NCI-H526 treated with DMSO at 0.1 percent for 48 hours (cell line): ENCODE measurements at places on chromosomes 7 and 10.

- no peak for DNase-seq
Observed at GRCh38 chr10:26696786-26697162, 727 bp upstream of the PDSS1 start.

GRCh38 chr7:19776981-19777380, 3.6 kb upstream of the TMEM196 start:
- DNase-seq: no peak

DNA sequence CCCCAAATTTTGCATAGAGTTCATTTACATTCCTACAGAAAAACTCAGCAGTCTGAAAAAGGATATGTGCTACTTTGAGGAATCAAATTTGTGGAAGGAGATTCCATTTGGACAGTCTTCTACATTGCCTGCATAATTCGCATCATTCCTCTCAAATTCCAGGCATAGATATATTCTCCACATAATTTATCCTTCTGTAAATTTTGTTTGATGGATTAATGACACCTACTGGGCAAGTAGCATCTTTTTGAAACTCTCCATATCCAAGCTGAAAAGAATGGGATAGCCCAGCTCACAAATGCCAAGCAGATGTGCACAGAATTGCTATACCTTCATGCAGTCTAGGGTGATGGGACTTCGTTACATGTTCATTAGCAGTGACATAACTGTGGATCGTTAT, 515.3 kb downstream of the AUTS2 start:
- DNase-seq: no peak

- no peak for DNase-seq
Observed at GRCh38 chr10:60710041-60710440, 68.2 kb upstream of the CDK1 start.

DNA sequence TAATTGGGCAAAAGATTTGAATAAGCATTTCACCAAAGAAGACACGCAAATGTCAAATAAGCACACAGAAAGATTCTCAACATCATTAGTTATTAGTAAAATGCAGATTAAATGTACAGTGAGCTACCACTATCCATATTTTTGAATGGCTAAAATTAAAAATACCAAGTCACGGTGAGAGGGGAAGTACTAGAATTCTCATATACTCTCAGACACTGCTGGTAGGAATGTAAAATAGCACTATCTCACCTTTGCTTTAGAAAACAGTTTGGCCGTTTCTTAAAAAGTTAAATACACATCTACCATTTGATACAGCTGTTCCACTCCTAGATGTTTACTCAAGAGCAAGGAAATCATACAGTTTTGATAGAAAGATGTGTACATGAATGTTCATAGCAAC, 115.8 kb upstream of the CELF2 start:
- no peak for DNase-seq

DNA sequence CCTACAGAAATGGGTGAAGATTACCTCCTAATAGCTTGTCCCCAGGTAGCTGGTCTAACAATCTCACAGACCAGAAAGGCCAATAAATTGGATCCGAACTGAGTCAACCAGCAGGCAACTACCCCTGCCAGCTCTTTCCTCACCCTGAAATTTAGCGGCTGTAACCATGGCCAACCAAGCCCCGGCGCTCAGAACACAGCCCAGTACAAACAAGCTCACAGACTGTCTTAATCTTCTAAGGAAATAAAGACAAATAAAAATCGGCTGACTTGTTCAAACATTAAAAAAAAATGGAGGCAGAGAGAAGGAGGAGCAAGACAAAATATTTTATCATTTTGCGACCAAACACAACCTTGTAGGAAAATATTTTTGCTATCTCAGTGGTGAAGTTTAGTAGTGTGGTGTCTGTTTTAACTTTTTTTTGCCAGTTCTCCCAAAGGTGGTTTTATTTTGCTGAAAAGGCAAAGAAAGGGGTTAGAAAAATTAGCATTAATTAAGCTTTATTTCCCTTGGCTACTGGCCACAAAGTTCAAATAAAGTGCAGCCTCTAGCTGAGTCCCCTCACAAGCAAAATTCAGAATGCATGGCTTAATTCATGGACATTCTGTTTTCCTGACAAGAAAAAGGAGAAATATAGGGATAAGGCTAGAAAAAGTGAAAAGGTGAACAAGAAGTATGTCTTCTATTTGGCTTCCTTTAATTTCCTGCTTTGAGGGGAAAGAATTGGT, 313.0 kb upstream of the NPVF start:
- DNase-seq: no peak

GRCh38 chr10:45075826-45076380, 75.2 kb downstream of the ZNF22 start:
- DNase-seq: no peak

DNA sequence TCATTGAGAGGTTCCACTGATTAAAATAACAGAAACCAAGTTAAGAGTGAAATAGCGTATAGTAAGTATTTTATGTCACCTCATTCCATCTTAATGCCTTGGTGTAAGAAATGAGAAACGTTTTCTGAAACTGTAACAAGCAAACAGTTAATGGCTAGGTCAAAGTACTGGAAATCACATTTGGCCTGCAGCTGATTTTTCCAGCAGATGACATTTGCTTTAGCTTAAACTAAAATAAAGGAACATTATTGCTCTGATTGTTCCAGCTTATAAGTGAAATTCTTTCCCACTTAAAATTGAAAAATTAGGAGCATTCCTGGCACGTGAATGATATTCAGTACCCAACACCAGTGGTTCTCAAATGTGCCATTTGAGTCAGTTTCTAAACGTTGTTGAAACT, 213.6 kb upstream of the DPP6 start:
- DNase-seq: no peak

GRCh38 chr10:103930881-103931280, 12.9 kb upstream of the STN1 start:
- no peak for DNase-seq

DNA sequence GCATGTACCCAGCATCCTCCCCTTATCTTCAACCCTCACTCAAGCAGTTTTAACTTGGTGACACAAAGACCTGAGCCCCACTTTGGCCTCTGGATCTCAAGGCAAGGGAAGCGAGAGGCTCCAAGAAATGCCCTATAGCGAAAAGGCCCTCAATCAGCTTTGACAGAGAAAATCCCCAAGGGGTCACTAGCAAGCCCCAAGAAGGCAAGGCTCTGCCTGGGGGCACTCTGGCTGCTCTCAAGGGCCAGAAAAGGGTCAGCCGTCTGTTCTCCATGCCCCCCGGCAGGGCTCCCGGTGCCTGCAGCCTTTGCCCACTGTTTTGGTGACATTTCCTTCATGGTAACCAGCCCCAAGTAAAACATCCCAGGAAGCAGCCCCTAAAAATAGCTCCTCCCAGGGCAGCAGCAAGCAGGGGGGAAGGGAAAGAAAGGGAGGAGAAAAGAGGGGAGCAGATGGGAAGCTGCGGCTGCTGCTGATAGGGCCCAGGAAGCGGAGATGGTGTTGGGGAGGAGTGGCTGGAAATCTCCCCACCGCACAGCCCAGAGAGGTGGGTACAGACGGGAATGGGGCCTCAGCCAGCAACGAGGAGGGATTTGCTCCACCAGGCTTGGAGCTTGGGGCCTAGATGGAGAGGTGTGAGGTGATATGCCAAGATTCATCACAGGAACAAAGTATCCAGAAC, 7.1 kb downstream of the CAMK2G start:
- no peak for DNase-seq

DNA sequence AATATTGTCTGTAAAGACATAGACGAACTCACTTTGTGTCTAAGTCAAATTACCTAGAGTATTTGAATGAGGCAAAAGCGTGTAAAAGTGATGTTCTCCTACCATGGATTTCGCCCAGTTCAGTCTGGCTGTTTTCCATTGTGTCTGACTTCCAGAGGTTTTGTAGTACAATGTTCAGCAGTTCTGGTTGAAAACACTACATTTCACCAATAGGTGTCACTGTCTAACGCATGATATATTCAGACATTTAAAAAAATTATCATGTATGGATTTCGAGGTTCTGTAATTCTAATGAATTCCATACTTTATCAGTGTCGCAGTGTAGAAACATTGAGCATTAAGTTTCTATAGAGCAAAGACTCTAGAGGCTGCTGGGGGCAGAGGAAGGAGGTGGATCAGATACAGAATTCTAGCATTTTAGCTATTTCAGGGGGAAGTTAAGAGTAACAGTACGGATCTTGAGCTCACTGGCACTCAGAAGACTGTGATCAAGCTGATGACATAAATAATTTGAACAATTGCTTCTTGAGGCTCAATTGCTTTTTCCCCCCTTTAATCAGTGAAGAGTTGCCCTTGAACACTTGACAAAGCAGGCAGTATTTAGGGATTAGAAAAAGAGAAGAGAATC, 196.9 kb upstream of the RHOBTB1 start:
- peak; percentile 41 for DNase-seq

GRCh38 chr7:151352512-151352911, 10.9 kb downstream of the NUB1 start:
- DNase-seq: no peak

GRCh38 chr10:113782367-113782766, 30.9 kb downstream of the PLEKHS1 start:
- no peak for DNase-seq

- DNase-seq: no peak
Observed at GRCh38 chr10:128764190-128764589, 638.0 kb upstream of the MKI67 start.

DNA sequence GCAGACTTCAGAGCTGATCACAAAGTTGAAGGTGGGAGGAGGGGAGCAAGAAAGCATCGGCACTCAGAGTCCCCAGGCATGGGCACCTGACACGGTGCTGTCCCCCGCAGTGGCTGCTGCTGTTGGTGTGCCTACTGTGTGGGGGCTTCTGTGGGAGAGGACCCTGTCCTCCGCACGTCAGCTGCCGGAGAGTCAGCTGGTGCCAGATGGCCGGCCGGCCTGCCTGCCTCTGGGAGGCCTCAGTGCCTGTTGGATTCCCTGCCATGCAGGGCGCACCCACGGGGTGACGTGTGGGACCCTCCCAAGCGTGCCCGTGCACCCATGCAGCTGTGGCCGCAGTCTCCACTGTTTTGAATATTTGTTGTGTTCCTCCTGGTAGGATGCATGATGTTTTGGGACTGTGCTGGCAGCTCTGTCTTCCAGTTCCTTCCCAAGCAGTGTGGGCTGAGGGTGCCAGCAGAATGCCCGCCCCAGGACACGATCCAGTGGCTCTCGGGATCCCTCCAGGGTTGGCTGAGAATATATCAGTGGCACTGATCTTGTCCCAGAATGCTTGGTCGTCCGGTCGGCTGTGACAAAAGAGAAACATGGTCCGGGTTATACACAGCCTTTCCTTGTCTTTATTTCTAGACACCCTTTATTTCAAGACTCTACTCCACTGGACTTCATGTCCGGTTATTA, 185.6 kb downstream of the MGMT start:
- DNase-seq: no peak

DNA sequence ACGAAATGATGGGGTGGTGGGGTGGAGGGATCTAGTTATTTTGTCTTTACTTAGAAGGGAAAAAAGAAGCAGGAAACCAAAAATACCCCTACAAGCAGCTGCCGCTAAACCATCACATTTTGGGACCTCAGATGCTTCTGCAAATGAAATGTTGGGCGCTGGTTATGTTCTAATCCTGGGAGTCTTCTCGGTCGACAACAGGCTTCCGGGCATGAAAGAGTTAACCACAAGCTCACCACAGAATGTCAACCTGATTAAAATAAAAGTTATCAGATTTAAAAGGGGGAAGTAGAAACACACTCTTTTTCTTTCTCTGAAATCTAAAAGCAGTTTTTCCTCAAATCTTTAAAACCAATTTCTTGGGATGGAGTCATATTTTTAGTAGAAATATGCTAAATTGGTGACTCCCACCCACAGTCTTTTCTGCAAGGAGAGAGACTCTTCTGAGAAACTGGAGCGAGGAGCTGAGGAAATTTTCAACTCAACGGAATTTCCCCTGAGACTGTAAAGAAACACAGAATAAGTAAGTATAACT, 16.8 kb downstream of the IL2RA start:
- no peak for DNase-seq

DNA sequence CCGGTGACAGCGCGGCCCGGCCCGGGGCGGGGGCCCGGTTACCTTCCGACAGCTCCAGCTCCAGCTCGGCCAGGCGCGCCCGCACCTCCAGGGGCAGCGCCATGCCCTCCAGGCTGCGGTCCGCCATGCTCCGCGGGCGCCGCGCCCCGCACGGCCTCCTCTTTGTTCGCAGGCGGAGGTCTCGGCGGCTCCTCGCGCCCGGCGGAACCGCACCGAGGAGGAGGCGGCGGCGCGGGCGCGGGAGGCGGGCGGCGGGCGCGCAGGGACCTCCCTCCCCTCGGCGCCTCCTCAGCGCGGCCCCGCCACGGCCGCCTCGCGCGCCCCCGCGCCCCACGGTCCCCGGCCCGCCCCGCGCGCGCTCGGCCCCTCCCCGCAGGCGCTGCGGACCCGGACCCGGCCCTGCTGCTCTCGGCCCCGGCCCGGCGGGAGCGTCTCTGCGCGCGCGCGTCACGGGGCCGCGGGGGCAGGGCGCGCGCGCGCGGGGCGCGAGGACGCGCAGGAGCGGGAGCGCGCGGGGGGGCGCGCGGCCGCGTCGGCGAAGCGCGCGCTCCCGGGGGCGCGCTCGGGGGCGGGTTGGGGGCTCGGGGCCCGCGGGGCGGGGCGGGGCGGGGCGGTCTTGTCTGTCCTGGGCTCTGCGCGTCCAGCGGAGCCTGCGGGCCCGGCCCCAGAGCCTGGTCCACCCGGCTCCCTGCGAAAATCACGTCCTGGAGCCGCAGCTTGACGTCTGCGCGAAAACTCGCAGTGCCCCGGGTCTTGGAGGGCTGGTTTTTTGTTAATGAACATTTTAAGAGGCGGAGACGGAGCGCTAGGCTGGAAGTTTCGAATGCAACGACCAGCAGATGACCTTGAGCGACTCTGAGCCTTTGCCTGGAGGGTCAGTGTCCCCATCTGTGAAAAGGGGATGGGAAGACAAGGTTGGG, at the start of gene DIP2C:
TSS of gene DIP2C (minus strand) at position 217 of the 920 bp plus-strand sequence. CDS start at position 127, 90 bp downstream.
- DNase-seq: peak; percentile 23

DNA sequence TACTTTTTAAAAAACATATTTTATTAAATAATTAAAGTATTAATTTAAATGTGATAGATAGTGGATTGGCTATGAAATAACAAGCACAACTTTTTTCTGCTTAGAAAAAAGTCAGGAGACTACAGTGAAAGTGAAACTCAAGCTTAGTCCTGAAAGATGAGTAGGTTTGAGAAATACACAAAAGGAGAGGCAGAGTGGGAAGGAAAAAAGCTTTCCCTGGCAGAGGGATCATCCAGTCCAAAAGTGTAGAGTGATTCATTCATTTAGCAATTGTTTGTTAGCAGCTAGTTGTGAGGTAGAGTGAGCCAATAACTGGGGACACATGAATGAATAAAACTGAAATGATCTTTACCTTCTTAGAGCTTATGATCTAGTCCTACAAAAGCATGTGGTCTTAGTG, 93.5 kb downstream of the FOXP2 start:
- DNase-seq: no peak
